Stimulated activated CD4-positive, alpha-beta T cell treated with anti-CD3 and anti-CD28 coated beads, Interleukin-1b, Interleukin-23, amount 100 ng/mL, for 1 hour (primary cell): ENCODE measurements at places on chromosomes 6 and 20.

DNA sequence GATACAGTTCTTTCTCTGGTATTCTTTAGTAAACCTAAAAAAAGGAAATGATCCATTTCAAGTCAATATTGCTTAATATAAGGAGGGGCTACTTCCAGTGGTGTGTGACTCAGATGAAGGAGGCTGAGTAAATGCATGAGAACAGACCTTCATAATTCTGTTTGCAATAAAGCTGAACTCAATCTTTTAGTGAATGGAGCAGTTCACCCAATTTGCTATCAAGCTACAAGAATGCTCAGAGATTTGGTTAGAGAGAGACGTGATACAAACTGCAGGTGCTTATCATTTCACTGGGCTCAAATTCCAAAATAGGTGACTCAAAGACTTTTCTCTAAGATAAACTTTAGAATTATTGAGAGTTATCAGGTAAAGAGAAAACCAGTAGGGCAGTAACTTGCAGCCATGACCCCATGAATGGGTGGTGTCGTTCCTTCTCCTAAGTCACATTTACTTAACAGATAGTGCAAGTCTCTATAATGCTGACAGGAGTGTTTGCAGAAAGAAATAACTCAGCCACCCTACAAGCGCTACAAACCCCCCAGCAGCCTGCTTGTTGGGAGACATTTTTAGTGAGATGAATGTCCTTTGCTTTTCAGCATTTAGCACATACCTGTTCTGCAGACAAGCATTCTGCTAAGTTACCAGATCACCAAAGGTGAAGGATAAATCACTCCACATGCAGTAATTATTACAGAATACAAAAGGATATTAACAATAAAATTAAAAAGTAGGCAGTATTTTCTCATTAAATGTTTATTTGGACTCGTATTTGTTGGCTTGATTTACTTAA, 16.4 kb upstream of the BLOC1S5 start:
- no peak for DNase-seq

DNA sequence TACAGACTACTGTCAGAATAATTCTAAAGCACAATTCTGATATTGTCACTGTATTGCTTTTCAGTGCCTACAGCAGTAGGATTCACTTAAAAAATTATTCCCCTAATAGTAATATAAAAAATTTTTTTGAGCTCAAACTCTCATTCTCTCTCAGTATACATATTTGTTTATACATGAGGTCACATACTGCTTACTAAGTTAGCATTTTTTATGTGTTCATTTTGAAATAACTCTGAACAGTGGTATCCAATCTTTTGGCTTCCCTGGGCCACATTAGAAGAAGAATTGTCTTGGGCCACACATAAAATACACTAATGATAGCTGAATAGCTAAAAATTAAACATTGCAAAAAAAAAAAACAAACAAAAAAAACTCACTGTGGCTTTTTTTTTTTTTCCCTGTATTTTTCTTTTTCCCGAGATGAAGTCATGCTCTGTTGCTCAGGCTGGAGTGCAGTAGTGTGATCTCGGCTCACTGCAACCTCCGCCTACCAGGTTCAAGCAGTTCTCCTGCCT, 38.6 kb downstream of the ASXL1 start:
- DNase-seq, result no peak

DNA sequence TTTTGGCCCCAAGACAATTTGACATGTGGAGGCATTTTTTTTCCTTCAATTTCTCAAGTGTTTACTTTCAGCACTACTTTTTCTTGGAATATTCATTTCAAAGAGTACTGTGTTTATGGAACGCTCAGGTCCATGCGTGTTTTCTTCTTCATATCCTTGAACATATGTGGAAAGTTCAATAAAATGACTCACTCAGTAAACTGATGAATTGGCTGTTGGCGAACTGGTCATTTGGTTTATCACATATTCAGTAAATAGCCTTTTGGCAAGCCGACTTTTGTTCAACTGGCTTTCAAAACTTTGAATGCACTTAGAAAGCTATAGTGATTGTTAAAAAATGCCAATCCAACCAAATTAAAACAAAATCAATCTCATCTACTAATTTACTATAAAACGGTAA, 964.6 kb upstream of the SLC35B3 start:
- DNase-seq, result no peak

DNA sequence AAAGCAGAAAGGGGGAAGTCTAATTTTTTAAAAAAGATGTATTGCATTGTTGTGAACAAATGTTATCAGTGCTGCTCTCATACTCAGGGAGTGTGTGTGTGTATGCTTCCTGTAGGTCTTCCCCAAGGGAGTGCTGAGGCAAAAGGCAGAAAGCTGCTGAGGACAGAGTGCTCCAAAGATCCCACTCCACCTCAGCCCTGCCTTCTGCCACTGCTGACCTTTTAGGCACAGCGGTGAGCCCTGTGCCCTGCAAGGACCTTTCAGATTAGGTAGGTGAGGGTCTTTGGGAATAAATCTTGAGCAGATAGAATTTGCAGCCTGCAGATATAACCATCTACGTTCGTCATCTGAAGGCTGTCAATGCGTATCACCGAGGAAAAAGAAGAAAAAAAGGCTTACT, 756.4 kb upstream of the MMS22L start:
- no peak for DNase-seq

DNA sequence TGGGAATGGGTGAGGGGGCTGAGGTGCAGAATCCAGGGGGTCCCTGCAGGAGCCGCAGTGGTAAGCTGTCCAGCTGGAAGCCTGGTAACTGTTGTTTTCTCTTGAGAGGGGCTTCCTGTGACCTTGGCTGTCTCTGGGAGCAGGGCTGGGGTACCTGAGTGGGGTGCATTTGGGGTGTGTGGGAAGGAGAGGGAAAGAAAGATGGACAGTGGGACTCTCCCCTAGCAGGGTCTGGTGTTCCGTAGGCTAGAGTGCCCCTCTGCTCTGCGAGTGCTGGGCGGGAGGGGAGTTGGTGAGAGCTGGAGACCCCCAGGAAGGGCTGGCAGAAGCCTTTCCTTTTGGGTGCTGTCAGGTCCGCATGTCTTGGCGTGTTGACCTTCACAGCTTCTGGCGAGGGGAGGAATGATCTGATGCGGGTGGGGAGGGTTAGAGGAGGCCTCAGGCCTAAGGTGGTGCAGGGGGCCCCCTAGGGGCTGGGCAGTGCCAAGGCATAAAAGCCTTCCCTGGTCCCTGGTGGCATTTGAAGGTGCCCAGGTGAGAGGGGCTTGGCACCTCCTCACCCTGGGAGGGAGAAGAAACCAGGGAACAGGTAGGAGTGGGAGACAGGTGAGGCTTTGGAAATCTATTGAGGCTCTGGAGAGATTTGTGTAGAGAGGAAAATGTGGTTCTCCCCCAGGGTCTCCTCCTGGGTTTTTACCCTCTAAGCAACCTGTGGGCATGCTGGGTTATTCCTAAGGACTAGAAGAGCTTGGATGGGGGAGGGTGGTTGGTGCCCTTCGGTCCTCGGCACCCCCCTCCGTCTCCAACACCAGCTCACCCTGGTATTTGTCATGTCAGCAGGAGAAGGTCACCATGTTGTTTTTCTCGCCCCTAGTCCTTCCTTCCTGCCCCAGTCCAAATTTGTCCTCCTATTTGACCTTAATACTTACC, 3.3 kb downstream of the VEGFA start:
- DNase-seq, result no peak

DNA sequence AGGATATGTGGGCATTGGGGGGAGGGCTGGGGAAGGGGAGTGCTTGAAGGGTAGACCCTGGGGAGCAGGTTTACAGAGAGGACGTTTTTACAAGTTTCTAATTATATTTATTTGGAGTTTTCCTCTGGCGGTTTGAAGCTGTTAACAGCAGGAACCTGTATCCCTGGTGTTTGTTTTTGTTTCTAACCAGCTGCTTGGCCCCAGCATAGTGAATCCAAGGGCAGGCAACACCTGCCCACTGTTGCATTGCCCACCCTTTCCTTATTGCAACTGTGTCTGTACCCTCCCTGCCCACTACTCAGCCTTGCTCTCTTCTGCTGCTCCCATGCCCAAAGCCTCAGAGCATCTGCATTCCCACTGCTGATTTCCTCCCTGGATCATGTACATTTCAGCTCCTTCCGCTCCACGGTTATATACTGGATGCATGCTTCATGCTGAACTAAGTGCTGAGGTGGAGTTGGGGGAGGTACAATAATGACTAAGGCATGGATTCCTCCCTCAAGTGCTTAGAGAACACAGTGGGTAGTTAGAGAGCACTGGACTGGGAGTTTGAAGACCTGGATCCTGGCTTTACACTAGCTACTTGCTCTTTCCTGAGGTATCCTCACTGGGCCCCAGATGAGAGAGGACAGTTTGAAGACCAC, 6.0 kb downstream of the SCUBE3 start:
- no peak for DNase-seq

DNA sequence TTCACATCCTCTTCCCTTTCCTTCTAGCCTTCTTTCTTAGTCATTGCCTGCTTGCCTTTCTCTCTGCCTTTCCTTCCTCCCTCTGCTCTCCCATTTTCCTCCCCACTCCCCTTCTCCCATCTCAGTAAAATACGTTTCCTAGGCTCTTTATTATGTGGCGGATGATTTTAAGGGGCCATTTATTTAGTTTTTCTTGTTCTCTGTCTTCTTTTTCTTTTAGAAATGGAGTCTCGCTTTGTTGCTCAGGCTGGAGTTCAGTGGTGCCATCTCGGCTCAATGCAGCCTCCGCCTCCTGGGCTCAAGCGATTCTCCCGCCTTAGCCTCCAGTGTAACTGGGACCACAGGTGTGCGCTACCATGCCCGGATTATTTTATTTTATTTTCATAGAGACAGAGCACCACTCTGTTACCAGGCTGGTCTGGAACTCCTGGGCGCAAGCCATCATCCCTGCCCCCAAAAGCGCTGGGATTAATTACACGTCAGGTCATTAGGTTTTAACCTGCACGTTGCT, 1.5 kb downstream of the MTHFD1L start:
- no peak for DNase-seq

GRCh38 chr6:98975421-98975820, 27.7 kb upstream of the FBXL4 start:
- no peak for DNase-seq

GRCh38 chr6:119234457-119234856, 115.1 kb downstream of the MAN1A1 start:
- DNase-seq, result no peak

- no peak for DNase-seq
These were observed 308.9 kb upstream of the JAG1 start for GRCh38 chr20:10982692-10983091.

DNA sequence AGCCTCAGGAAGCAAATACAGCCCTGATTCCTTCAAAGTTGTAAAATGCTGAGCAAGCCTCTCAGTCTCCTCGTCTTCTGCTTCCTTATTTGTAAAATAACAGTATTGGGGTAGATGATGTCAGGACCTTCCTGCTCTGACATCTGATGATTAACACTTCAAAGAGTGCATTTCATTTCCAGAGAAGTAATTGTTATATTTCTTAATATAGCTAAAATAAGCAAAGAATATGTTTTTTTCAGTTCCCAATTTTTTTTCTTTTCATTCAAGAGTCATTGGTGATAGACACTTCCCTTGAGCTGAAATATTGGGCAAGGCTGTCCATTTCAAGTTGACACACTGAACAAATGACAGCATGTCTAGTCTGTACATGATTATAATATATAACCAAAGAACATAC, 53.4 kb downstream of the SLX4IP start:
- no peak for DNase-seq

DNA sequence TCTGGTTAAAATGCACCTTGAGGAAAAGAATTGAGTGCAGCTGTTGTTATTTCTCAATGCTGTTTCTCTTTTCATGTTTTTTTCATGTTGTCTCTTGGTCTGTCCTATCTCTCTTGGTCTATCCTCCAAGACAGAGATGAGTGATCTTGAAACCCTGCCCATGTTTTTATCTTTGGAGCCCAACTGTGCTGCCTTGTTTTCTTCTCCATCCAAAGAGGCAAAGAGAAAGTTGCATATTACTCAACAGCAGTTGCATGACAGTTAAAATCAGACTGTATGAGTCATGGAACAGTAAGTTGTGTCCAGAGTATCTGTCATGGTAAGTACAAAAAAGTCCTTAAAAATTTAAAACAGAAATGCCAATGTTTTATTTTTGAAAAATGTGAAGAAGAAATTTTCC, 26.2 kb downstream of the BCAS1 start:
- DNase-seq, result no peak

GRCh38 chr6:144266091-144266649, 19.0 kb upstream of the UTRN start:
- no peak for DNase-seq

DNA sequence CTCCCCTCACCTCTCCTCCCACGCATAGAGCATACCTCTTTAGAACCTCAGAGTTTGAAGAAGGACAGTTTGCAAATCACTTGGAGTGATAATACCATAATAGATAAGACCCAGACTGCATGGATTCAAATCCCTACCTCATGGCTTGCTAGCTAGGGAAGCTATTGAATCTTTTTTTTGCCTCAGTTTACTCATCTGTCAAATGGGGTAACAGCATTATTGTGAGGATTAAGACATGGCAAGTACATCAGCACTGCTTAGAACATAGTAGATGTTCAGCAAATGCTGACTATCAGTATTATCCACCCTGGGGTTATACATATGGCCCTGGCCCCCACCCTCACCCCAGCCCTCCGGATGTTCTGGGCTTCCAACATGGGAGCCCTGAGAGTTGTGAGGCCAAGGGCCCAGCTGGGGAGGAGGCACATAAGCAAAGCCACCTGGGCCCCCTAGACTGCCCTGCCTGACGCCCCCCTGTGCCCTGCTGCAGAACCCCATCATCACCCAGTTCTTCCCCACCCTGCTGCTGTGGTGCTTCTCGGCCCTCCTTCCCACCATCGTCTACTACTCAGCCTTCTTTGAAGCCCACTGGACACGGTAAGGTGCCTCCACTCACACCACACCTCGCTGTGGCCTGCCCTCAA, 9.1 kb upstream of the CAPN11 start:
- DNase-seq, result no peak

DNA sequence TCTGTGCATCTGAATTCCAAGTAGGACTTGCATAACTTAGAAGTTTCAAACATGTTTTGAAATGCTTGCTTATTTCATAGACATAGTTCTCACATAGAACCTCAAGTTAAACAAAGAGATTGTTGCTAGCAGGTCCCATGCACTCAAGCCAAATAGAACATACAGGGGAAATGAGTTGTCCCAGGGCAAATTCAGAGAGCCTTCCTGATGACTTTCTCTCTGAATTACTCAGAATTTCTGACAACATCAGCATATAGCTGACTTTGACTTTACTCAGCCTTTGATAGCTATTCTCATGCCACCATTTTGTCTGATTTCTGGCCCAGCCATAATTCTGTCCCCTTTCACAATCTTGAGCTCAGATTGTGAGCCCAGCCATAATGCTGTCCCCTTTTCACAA, 333.2 kb upstream of the PLCB4 start:
- no peak for DNase-seq

GRCh38 chr6:147173140-147173539, 31.1 kb upstream of the STXBP5 start:
- DNase-seq, result no peak

DNA sequence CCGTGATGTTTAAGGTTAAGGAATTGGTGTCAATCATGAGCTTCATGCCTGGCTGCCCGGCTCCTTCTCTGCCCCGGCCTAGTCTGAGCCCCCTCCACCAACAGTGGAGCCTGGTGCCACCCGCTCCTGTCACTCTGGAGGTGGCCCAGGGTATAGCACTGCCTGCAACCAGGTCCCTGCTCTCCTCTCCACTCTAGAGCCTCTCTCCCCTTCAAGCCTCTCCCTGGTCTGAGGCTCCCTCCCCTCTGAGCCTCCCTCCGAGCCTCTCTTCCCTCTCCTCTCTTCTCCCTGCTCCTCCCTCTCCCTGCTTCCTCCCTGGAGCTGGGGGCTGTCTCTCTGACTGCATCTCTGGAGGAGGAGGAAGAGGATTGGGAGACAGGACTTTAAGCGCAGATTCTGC, 31.3 kb upstream of the MRGBP start:
- no peak for DNase-seq

GRCh38 chr20:9417665-9418064, 96.7 kb upstream of the LAMP5 start:
- no peak for DNase-seq
